ENCODE measurements at places on chromosomes 4 and X.
A peak's percentile ranks its signal among the peaks of the same experiment; 100 is the strongest.

DNA sequence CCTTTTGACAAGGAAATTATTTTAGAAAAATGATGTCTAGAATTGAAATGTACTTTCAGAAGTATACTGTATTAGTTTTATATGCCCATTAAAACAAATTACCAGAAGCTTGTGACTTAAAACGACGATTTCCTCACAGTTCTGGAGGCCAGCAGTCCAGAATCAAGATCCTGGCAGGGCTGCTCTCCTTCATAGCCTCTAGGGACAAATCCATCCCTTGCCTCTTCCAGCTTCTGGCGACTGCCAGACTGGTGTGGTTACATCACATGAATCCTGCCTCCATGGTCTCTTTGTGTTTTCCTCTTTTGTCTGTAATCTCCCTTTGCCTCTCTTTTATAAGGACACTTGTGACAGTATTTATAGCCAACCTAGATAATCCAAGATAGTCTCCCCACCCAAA lies 97.1 kb downstream of the IQCM start:
- DNase-seq: no peak

GRCh38 chrX:4035874-4036273 lies 322.4 kb upstream of the PRKX start:
- no peak for DNase-seq

DNA sequence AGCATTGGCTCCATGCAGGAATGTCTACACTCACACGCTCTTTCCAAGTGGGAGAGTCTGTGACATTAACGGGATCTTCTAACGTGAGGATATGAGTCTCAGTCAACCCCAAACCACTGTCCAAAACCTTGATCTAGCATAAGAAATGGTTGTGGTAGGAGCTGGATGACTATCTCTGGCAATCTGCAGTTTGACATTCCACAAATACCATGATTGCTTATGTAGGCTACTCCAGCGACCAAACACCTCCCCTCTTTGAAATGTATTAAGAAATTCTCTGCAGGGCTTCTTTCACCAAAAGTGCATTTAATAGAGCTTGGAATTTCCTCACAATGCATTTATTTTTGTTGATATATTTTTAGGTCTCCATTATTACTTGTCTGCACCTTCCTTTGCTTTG lies 14.1 kb upstream of the STX18 start:
- DNase-seq: peak; percentile 72

DNA sequence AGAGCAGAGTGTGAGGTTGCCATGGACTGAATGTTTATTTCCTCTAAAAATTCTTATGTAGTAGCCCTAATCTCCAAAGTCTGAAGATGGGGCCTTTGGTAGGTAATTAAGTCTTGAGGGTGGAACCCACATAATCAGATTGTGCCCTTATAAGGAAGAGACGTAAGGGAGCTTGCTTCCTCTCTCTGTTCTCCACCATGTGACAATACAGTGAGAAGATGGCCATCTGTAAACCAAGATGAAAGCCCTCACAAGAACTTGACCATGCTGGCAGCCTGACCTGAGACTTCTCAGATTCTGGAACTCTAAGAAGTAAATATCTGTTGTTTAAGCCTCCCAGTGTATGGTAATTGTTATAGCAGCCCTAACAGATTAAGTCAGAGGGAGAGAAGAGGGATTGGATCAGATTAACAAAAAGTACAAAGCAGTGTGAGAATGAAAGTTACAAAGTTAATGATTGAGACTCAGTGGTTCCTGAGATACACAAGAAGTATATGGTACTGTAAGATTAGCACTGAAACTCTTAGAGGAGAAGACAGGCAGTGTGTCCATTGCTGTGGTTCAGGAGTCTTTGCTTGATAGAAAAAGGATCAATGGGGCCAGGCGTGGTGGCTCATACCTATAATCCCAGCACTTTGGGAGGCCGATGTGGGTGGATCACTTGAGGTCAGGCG lies 82.5 kb upstream of the GC start:
- DNase-seq: no peak

DNA sequence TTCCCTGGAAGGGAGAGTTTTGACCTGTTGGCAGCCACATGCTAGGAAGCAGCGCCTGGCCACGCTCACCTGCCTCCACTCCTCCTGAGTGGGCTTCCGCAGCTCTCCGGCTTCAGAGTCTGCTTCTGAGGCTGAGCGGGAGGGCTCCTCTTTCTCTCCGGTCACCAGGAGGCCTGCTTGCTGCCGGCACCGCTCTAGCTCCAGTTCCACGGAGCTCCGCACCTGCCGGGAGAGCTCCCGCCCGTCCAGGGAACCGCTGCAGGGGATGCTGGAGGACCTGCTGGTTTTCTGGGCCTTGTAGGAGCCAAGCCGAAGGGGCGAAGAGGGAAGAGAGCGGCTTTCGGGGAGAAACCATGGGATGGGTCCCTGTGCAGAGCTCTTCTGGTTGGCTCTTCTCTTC lies 26.0 kb downstream of the PPEF2 start:
- DNase-seq: no peak

- no peak for DNase-seq
Measured at GRCh38 chr4:113398441-113399143, 349.1 kb downstream of the ANK2 start.

GRCh38 chr4:82084747-82085146 lies 289.0 kb downstream of the HNRNPD start:
- DNase-seq: no peak

GRCh38 chr4:145719752-145720624 lies 40.0 kb downstream of the C4orf51 start:
- no peak for DNase-seq

- DNase-seq: no peak
Measured at GRCh38 chr4:22003878-22004277, 55.3 kb upstream of the KCNIP4 start.

- no peak for DNase-seq
Measured at GRCh38 chrX:68719904-68720614, 72.6 kb downstream of the STARD8 start.

- peak; percentile 15 for DNase-seq
Measured at GRCh38 chr4:144176476-144176875, 36.0 kb upstream of the GYPA start.

DNA sequence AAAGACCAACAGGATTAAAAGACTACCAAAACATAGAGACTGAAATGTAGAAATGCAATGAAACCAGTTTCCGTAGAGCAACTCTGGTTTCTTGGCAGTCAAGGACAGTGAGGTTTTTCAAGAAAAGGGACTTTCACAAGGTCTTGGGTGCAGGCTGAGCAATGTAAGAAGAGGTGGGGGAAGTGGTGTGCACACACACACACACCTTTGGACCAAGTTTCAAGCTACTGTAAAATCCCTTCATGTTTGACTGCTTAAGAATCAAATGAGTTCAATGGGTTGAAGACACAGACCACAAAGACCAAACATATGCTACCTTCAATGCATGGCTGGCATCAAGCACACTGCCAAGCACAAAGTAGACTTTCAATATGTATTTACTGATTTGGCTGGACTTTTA lies 17.8 kb upstream of the MCF2 start:
- no peak for DNase-seq

GRCh38 chrX:67718926-67719325 lies 175.1 kb downstream of the AR start:
- no peak for DNase-seq

DNA sequence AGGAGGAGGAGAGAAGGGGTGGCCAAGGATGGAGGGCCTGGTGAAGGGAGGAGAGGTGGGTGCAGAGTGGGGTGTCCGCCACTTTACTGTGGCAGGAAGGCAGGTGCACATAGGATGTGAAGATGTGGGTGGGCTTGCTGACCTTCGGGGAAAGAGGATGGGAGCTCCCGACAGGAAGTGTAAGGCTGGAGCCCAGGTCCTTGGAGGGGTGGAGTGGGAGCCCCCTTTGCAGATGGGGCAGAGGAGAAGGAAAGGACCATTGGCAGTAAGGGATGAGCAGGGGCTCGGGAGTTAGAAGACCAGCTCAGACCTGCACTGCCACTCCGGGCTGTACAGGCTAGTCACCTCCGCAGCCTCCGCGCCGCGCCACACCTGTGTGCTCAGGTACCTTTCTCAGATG lies 89.5 kb downstream of the EVC start:
- no peak for DNase-seq

DNA sequence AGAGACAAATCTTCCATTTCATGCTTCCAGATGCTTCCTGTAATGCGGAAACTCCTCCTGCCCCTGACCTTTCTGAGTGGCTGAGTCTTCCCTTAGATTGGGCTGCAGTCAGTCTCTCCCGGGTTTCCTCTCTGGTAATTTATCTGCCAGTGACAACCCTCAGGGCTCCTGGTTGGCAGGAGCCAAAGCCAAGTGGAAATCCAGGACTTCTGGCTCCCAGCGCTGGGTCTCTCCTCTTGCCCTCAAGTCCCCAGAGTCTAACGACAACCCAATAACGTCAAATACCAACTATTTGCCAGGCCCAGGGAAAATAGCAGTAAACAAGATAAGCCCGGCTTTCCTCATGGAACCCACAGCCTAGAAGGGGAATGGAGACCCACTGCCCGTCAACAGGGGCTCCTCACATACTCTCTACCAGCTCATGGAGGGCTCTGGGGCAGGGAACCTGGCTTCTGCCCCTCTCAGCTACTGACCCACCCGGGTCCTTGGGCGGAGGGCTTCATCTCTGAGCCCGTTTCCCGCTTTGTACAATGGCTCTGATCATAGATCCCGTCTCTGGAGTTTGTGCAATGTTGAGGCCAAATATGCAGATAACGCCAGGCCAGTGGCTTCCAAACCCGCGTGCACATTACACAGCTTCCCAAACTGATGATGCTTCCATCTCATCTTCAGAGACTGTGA lies 1.1 kb upstream of the TBC1D14 start:
- DNase-seq: no peak

GRCh38 chr4:86938771-86939520 lies 4.1 kb downstream of the AFF1 start:
- peak; percentile 33 for DNase-seq

- DNase-seq: no peak
Measured at GRCh38 chr4:164011791-164012190, 517.3 kb downstream of the TMA16 start.

- DNase-seq: no peak
Measured at GRCh38 chr4:7387925-7388324, 46.8 kb downstream of the PSAPL1 start.

GRCh38 chrX:50680990-50681389 lies 133.0 kb downstream of the SHROOM4 start:
- peak; percentile 34 for DNase-seq

- DNase-seq: no peak
Measured at GRCh38 chr4:153765894-153766293, 6.1 kb upstream of the RNF175 start.

DNA sequence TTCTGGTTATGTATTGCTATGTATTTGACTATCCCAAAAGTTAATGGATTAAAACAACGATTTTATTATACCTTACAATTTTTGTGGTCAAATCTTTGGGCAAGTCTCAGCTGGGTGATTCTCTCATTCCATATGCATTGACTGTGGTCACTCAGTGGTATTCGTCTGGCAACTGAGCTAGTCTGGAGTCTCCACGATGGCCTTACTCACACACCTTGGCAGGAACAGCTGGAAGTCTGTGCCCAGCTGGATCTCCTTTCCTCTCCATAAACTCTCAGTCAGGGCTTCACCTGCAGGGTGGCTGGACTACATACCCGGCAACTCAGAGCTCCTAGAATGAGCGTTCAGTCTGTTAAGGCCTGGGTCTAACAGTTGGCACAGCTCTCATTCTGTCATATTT lies 141.1 kb upstream of the WDFY3 start:
- DNase-seq: no peak

GRCh38 chr4:6464842-6465588 lies 7.4 kb downstream of the PPP2R2C start:
- DNase-seq: no peak

GRCh38 chr4:123217664-123218063 lies 178.9 kb upstream of the SPRY1 start:
- no peak for DNase-seq

- peak; percentile 65 for DNase-seq
Measured at GRCh38 chr4:168421671-168422070, 58.6 kb downstream of the DDX60L start.

DNA sequence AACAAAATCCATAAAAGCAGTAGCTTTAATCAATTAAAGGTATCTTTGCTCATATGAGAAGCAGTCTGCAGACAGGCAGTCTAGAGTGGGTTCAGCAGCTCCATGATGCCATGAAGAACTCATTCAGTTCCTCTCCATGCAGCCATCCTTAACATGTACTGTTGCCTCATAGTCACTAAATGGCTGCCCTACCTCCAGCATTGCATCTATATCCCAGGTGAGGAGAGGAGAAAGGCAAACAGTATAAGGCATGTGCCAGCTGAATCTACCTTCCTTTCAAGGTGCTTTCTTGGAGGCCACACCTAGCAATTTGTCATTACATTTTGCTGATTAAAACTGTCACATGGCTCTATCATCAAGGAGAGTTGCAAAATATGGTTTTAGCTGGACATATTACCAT lies 13.2 kb downstream of the CFAP99 start:
- no peak for DNase-seq

GRCh38 chr4:115107411-115107810 lies 6.0 kb downstream of the NDST4 start:
- no peak for DNase-seq

GRCh38 chr4:160233141-160233540 lies 1130.3 kb downstream of the RAPGEF2 start:
- no peak for DNase-seq

DNA sequence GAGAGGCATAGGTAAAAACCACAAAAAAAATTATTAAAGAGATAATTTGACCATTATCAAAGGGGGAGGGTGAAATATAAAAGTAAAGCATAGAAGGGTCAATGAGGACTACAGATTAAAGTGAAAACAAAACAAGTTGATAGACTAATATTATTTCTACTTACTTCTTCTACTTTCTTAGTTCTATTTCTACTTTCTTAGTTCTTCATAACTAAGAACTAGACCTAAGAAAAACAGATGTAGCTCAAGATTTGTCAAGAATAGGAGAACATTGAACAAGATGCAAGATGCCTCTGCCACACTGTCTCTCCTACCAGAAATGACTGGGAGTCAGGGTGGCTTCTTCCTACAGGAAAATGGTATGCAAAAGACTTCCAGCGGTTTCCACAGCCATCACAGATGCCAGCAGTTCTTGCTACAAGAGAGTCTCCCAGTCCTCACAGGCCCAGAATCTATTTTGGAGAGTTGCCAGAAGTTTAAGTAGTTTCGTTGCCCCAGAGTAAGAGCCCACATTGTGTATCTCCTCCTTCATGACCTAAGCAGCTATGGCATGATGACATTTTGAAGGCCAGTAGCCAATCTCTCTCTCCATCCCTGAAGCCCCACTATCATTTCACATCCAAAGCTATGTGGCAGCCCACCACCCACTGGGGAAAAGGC lies 42.9 kb upstream of the DDX60 start:
- no peak for DNase-seq

- peak; percentile 29 for DNase-seq
Measured at GRCh38 chr4:15926486-15926885, 12.1 kb downstream of the FGFBP1 start.

- DNase-seq: peak; percentile 81
Measured at GRCh38 chr4:48653217-48654014, 126.7 kb downstream of the FRYL start.

DNA sequence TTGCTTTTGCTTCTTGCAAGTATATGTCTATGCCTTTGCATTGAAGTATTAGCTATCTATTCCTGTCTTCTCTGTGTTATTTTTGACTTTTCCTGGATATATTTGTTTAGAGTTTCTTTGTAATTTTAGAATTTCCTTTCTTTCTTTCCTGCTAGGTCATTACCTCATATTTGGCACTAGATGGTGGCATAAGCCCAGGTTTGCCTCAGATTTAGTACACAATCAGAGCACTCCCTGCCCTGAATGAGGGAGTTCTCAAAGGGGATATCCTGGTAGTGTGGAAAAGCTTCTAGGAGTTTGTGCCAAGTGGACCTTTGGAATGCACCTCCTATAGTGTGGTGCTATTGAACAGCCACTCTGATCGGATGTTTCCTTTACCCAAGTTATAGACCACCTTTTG lies 181.6 kb downstream of the UGT8 start:
- DNase-seq: peak; percentile 8

Measured in fibroblast of pulmonary artery (primary cell).